ENCODE measurements at places on chromosomes 13 and 19.
A peak's percentile ranks its signal among the peaks of the same experiment; 100 is the strongest.

- no peak for DNase-seq
Measured at GRCh38 chr19:9818175-9818733, 625 bp downstream of the FBXL12 start.

GRCh38 chr19:27691991-27692390, 1521.0 kb downstream of the UQCRFS1 start:
- DNase-seq = no peak

GRCh38 chr13:30301827-30302226, 5.5 kb downstream of the KATNAL1 start:
- peak; percentile 20 for DNase-seq

DNA sequence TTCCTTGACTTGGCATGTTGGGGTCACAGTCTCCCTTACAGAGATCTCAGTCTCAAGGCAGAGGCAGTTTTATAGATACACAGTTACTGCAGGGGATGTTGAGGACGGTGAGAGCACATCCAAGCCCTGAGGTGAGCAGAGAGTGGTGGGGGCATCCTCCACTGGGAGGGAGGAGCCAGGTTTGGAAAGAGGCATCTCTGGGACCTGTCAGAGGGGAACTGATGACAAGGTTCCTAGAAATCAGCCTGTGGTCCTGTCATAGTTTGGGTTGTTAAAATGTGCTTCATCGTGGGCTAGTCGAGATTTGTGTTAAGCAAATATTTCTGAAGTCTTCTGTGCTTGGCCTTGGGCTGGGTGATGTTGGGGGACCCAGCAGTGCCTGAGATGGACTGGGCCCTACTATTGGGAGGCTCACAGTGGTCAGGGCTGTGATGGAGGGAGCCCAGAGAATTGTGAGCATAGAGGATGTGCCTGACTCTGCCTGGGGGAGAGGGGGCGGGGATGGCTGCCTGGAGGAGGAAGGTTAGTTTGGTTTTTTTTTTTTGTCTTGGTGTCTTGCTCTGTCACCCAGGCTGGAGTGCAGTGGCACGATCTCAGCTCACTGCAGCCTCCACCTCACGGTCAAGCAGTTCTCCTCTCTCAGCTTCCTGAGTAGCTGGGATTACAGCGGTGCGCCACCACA, 3.9 kb downstream of the SUPT5H start:
- DNase-seq = no peak

- DNase-seq = no peak
Measured at GRCh38 chr13:112838842-112839117, 130.2 kb upstream of the MCF2L start.

DNA sequence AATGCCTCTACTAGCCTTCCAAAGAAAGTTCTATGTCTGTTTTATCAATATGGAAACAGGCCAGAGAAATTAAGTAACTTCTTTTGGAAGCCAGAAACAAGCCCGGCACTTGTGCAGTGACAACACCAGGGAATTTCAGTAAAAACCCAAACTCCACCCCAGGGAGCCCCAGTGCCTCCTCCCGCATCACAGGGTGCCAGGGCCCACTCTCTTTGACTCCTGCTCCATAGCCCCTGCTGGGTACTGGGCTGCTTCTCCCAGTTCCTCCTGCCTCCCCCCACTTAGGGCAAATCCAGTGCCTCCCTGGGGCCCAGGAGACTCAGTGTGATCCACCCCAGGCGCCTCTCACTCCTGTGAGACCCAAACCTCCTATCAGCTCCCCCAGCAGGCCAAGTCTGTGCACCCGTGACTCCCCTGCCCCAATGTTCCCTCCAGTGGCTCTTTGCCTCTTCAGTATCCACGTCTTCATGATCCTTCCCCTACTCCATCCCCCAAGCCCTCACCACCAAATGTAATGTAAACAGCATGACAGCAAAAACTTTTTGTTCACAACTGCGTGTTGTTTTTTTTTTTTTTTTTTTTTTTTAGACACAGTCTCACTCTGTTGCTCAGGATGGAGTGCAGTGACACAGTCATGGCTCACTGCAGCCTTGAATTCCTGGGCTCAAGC, 2.3 kb upstream of the FFAR3 start:
- DNase-seq = no peak

- DNase-seq = no peak
Measured at GRCh38 chr13:43864921-43865320, 14.6 kb downstream of the CCDC122 start.

GRCh38 chr13:45838171-45838745, 13.3 kb downstream of the SIAH3 start:
- DNase-seq = no peak

DNA sequence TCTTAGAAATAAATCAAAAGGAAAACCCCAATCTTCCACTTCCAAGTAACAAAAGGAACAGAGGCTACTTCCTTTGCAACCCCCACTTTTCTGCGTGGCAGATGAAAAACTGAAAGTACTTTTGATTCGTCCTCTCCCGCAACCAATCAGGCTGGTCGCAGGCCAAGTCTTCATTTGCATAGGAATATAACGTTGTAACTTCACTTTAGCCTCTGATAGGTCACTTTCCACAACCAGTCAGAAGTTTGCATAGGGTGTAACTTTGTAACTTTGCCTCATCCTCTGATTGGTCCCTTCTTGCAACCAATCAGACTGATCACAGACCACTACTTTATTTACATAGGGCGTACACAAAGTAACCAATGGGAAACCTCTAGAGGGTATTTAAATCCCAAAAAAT, 37.2 kb downstream of the TGDS start:
- DNase-seq = no peak

DNA sequence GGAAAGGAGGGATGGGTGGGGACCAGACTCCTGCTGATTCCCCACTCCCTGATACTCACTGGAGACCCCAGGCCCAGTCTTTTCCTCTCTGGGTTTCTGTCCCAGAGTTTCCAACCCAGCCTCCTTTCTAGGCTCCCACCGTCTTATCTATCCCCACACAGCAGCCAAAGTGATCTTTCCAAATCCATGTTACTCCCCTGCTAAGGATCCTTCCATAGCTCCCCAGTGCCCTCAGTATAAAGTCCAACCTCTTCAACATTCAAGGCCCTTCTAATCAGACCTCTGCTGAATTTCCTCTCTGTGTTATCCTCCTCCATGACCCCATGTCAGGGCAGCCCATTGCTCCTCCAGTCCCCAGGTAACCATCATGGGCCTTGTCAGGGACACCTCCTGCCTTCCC, 1.3 kb upstream of the TGFB1 start:
- no peak for DNase-seq

DNA sequence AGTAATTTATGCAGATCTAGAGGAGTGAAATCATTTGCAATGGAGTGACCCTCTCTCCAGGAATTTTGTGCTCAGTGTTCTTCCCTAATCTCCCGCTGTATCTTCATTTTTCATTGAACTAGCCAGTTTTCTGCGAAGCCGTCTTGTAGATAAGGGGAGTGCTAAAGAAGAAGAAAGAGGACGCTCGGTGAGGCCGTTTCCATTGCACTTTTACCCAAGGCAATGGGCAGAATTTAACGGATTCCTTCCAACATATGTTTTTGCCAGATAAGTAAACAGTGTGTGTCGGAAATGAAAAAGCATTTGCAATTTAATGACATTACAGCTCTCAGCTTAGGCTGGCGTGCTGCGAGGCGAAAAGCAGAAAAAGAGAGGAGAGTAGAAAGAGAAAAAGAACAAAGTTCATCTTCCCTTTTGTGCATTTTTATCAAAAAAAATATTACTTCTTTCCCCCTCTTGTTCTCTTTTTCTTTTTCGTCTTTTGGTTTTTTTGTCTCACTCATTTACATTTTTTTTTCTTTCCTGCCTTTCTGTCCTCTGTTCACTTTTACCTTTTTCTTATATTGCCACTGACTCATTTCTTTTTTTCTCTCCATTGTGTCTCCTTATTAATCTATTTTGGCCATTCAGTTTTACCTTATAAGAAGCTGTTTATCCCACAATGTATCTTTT, 49.9 kb downstream of the SOX21 start:
- no peak for DNase-seq

DNA sequence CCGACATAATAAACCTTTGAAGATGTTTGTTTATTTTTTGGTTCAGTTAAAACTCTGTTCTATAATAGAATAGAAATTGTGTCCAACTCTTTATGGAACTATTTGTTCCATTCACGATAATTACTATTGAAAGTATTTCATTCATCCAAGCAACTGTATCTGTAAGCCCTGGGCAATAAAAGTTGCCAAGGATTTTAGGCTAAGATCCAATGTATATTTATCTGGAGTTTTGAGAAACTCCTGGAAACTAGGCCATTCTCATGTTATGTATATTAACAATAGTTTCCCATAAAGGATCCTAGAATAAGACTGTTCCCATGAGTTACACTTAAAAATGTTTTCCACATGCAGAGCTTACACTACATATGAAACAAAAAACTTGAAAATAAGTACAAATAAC, 261.6 kb downstream of the SLITRK6 start:
- DNase-seq = no peak

DNA sequence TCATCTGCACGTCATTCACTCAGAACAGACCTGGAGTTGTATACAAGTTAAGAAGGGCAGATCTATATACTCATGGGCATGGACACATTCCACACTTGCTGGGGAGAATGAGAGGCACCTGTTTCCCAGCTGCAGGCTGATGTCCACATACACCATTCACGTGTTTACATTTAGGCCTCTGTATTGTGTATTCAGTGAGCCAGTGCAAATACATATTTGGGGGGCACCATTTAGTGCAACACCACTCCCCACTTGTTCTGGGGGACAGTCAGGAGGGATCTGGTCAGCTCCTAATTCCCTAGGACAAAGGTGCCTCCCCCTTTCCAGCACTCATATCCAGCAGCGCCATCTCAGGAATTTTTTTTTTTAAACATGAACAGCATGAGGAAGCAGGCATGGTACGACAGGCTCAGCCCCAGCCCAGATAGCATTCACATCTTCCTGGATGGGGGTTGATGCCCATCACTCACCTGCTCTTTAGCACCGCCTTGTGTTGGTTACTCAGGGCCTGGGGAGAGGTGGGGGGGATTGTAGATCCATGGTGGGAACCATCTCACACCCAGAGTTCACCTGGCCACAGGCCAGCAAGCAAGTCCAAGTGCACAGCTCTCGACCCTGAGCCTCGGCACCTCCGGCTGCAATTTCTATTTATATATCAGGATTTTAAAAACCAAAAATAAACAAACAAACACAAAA, 56.9 kb upstream of the ZNF254 start:
- DNase-seq = no peak

DNA sequence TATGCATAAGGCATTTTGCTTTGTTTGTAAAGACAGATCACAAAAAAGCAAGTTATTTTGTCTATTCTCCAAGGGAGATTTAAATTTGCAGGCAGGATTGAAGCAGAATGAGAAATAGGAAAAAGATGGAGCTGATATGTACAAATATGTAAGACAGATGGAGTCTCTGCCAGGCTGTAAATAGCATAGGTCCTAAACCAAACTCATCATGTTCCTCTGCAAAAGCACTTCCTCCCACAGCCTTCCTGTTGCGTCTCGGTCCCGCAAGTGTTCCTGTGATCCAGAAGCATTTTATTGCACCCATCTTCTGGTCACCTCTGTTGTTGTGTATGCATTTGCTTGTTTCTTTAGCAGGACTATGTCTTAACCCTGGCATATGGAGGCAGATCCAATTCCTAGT, 95.7 kb upstream of the CLDN10 start:
- no peak for DNase-seq

DNA sequence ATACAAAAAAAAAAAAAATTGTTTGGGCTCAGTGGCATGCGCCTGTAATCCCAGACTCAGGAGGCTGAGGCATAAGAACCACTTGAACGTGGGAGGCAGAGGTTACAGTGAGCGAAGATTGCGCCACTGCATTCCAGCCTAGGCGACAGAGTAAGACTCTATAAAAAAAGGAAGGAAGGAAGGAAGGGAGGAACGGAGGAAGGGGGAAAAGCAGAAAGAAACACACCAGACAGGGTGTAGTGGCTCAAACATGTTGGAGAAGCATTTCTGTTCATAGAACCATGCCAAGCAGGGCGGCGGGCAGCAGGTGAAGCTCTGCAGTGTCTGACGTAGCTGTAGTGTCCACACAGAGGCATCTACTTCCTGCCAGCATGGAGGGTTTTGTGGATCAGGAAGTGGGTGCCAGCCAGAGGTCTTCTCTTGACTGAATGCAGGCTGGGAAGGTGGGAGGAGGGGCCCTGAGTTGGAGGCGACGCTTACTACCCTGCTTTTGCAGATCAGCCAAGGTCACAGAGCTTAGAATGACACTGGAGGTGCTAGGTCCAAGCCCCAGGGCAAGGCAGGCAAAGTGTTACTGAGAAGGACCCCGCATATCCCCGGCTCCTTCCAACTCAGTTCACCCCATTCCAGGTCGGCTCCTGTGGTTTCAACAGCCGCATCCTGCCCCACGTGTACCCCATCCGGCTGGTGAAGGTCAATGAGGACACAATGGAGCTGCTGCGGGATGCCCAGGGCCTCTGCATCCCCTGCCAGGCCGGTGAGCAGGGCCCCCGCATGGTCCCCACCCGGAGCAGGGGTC, 11.6 kb upstream of the PGLS start:
- peak; percentile 28 for DNase-seq

DNA sequence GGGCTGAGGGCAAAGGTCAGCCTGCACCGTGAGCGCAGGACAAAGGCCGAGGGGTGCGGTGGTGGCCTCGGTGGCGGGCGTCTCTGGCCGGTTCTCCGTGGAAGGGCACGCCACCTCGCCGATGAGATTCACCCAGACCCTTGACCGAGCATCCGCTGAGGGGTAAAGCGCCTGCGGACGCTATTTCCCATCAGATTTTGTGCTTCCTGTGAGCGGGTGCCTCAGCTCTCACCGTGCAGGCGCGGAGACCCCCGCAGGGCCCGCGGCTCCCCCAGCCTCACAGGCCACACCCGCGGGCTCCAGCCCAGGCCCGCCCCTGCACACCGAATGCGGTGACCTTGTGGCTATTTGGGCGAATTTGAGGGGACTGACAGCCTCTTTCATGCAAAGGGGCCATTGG, 348.0 kb downstream of the TEX29 start:
- no peak for DNase-seq

DNA sequence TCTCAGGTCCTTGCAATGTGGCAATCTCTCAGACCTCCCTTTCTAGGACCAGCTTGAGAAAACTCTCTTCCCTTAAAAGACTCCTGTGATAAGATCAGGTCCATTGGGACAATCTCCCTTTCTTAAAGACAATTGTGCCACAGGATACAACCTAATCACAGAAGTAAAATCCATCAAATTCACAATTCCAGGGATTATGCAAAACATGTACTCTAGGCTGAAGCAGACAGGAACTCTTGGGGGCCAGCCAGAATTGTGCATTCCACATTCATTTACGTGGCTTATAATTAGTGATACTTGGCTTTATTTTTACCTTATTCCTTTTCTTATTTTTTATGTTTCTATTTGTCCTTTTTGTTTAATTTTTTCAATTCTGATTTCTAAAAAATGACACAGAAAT, 257.9 kb downstream of the KLF12 start:
- DNase-seq = peak; percentile 40

GRCh38 chr13:107370015-107370785, 802.3 kb upstream of the ARGLU1 start:
- DNase-seq = peak; percentile 66
